ENCODE measurements at places on chromosomes 4 and X.

- DNase-seq: no peak
Measured at GRCh38 chrX:140087875-140088274, 122.6 kb upstream of the CXorf66 start.

GRCh38 chr4:52612341-52612740 lies 46.8 kb downstream of the USP46 start:
- no peak for DNase-seq

GRCh38 chrX:39459204-39459603 lies 638.6 kb downstream of the BCOR start:
- DNase-seq: no peak

GRCh38 chr4:24560868-24561368 lies 23.4 kb downstream of the DHX15 start:
- no peak for DNase-seq

GRCh38 chrX:79065696-79066095 lies 78.8 kb upstream of the GPR174 start:
- no peak for DNase-seq

GRCh38 chrX:135396109-135396508 lies 25.6 kb upstream of the SMIM10L2A start:
- no peak for DNase-seq

DNA sequence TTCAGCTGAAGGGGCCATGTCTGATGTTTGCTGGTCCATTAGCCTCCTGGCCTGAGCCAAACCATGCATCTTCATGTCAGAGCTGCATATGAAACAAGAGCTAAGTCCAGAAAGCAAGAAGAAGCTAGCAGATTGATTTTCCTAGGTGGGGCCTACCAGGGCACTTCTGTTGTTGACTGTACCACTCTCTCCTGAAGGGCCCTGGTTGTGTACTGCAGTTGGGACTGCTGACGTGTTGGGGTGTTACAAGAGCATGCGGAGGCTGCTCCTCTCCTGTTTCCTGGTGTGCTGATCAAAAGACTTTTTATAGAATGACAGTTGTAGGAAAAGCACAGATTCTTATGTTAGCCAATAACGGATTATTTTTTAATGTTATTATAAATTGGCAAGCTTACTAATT lies 145.1 kb downstream of the TBL1X start:
- no peak for DNase-seq

GRCh38 chr4:41882625-41883347 lies 52.4 kb upstream of the TMEM33 start:
- DNase-seq: peak; percentile 56

GRCh38 chrX:42242004-42242403 lies 318.6 kb upstream of the CASK start:
- no peak for DNase-seq

GRCh38 chr4:88585917-88586316 lies 6.4 kb upstream of the HERC3 start:
- DNase-seq: no peak

- DNase-seq: no peak
Measured at GRCh38 chr4:537436-538264, 38.4 kb downstream of the TMEM271 start.

GRCh38 chr4:78361621-78362120 lies 189.9 kb upstream of the ANXA3 start:
- no peak for DNase-seq

DNA sequence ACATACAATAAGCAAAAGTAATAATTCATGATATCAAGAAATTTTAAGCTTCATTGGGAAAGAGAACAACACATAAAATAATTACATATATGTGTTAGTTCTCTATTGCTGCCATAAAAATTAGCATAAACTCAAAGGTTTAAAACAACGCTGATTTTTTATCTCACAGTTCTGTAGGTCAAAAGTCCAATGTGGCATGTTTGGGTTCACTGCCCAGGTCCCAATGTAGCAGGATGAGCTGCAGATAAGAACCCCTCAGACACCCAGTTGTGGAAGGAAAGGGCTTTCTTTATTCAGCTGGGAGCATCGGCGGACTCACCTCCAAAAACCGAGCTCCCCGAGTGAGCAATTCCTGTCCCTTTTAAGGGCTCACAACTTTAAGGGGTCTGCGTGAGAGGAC lies 13.1 kb upstream of the MAGEB16 start:
- no peak for DNase-seq

GRCh38 chrX:154353172-154353843 lies 21.1 kb downstream of the FLNA start:
- DNase-seq: no peak

DNA sequence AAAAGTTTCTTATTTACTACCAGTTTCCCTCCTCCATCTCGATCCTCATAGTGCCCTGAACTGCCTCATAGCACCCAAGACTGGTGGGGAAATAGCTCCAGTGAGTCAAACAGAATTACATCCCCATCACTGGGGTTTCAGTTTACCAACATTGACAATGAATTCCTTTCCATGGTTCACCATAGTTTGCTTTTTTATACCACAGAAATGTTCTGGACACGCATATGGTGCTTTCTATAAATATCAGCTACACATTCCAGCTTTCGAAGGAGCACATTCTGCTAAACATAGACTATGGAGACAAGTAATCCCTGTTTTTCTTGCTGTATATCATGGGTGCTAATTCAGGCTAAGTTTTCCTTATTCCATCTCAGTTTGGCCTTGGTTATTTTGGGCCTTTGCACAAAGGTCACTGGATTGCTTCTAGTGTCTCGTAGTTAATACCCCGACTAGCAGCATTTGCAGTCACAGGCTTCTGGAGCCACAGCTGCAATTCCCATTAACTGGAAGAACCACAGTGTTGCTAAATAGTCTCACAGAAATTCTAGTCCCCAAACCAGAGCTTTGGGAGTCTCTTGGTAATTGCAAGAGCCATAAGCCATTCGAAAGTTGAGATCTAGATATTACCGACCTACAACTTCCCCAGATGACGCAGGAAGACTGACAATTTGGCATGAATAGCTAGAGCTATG lies 53.4 kb upstream of the TRPC3 start:
- DNase-seq: no peak

GRCh38 chr4:84099599-84099998 lies 399.5 kb downstream of the NKX6-1 start:
- no peak for DNase-seq

DNA sequence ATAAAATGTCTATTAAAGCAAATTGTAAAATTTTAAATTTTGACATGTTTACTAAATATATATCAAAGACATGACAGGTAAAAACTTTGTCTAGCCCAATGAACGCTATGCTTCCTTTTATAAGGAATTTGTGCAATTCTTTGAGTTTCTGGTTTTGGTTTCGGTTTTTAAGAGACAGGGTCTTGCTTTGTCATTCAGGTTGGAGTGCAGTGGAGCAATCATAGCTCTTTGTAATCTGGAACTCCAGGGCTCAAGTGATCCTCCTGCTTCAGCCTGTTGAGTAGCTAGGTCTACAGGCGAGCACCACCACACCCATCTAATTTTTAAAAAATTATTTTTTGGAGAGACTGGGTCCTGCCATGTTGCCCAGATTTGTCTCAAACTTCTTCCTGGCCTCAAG lies 60.7 kb downstream of the BLTP1 start:
- DNase-seq: no peak

DNA sequence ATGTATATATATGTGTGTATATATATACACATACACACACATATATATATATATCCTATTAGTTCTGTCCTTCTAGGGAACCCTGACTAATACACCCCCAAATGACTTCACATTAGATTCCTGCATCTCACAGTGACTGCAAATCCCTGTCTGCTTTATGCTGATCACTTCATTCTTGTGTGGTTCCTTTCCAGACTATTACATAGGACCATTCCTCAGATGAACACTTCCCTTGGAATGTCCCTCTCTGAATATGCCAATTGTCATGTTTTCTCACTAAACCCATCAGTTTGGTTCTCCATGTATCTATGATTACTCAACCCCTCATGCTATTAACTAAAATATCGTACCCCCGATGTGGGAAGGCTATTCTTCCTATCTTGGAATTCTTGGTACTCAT lies 605.2 kb upstream of the NR3C2 start:
- no peak for DNase-seq

DNA sequence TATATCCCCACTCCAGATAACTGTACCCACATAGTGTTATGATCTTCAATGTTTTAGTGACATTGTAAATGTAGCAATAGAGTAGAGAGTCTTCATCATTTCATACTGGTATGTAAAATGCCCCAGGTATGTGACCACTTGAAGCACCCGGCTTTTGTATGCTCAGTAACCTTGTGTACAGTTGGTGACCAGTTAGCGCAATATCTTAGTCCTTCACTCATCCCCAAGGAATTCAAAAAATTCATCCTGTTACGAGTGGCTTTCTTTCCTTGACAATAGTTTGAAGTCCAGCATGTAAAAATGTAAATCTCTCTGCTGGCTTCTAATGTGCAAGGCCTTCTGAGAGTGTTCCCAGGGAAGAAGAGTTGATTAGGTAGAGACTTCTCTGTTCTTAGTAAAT lies 145.6 kb downstream of the ARX start:
- DNase-seq: no peak

- no peak for DNase-seq
Measured at GRCh38 chr4:107247738-107248137, 211.6 kb upstream of the DKK2 start.

DNA sequence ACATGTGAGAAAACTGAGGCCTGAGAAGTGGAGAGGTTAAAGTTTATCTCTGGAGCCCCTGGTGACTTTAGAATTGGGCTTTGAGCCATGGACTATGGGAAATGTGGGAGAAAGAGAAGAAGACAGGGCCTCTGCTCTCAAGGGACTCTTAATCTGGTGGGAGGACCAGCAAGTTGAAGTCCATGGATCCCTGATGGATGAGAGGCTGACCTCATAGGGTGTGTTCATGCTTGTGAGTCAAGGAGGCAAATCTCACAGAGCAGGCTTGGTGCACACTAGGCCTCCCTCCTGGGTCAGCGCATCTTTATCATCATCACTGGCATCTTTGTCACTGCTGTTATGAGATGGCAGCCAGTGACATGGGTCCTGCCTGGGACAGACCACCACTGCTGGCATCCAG lies 211.9 kb downstream of the AFAP1 start:
- DNase-seq: no peak

- no peak for DNase-seq
Measured at GRCh38 chr4:103397541-103397940, 199.4 kb upstream of the CENPE start.

- DNase-seq: no peak
Measured at GRCh38 chrX:130834149-130834548, 68.9 kb downstream of the ENOX2 start.

DNA sequence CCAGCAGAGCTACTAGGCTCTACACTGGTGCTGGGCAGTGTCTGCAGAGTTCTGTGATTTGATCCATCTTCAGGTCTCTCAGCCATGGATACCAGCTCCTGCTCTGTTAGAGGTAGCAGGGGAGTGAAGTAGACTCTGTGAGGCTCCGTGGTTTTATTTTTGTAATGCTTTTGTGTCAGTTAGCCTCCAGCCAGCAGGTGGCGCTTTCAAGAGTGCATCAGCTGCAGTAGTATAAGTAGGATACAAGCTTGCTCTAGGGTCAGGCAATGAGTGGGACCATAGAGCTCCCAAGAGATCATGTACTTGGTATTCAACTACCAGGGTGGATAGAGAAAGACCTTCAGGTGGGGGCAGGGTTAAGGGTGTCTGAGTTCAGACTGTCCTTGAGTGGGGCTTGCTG lies 362.5 kb upstream of the TRAM1L1 start:
- peak; percentile 1 for DNase-seq

DNA sequence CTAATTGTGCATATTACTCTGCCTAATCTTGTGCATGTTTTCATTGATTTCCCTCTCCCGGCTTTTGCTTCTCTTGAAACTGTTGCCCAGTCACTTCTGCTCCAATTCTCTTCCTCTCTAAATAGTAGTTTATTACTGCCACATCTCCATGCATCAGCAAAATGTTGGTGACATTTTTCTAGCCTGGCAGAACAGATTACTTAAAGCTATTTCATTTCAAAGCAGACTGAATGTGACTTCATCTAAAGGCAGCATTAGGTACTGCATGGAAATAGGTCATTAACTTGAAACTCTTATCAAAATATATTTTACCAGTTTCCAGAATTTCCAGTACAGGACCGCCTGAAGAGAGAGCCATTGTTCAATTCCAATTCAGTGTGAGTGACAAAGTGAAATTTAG lies 52.4 kb downstream of the HPGDS start:
- DNase-seq: no peak

DNA sequence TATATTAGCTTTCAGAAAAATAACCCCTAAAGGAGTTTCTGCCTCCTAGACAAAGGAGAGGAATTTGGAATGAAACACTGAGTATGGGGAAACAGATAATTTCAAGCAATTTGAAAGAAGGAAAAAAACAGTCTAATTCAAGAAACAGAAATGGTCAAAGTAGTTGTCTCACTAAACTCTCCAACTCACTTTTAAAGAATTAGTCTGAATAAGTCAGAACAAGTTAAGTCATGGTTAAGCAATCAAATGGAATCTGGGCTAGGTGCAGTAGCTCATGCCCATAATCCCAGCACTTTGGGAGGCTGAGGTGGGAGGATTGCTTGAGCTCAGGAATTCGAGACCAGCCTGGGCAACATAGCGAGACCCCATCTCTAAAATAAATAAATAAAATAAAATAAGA lies 95.7 kb upstream of the GRIA3 start:
- DNase-seq: no peak

DNA sequence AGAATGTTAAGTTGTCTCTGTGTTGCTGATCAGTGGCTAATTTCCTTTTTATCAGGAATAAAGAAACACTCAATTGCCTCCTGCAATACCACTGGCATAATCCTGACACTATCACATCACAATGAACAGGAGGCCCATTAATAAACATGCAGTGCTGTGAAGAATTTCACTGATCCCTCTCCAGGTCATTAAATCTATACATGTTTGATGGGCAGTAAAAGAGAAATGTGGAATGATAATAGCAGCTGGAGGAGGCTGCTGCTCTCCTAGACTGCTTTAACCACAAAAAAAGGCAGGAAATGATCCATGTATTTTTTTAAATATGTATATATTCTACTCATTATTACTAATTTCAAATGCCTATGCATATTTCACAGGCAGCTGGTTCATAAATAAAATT lies 202.1 kb downstream of the CENPC start:
- no peak for DNase-seq

GRCh38 chrX:49193542-49193964 lies 6.4 kb downstream of the SYP start:
- no peak for DNase-seq

GRCh38 chr4:110963662-110964280 lies 340.9 kb upstream of the PITX2 start:
- no peak for DNase-seq

- DNase-seq: no peak
Measured at GRCh38 chr4:77826275-77826674, 7.1 kb upstream of the CNOT6L start.

DNA sequence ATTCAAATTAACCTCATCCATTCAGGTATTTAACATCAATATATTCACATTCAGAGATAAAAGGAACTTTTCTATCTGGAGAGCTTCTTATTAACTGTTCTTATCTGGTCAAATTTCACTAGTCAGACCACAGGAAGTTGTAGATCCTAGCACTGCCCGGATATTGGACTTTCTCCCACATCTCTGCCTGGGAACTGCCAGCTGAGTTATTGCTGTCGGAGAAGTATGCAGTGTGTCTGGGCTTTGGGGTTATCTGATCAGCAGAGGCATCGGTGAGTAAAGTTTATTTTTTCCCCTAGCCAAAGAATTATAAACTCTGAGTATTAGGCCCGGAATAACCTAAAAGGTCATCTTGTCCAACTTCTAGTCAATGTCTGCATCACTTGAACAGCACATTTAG lies 45.1 kb downstream of the OR13H1 start:
- DNase-seq: no peak
